ENCODE measurements at places on chromosomes 2 and 18. TPM values are rescaled to one million over a fixed set of nuclear protein-coding genes. Genes with fewer than 3 reads are reported as not detected.

DNA sequence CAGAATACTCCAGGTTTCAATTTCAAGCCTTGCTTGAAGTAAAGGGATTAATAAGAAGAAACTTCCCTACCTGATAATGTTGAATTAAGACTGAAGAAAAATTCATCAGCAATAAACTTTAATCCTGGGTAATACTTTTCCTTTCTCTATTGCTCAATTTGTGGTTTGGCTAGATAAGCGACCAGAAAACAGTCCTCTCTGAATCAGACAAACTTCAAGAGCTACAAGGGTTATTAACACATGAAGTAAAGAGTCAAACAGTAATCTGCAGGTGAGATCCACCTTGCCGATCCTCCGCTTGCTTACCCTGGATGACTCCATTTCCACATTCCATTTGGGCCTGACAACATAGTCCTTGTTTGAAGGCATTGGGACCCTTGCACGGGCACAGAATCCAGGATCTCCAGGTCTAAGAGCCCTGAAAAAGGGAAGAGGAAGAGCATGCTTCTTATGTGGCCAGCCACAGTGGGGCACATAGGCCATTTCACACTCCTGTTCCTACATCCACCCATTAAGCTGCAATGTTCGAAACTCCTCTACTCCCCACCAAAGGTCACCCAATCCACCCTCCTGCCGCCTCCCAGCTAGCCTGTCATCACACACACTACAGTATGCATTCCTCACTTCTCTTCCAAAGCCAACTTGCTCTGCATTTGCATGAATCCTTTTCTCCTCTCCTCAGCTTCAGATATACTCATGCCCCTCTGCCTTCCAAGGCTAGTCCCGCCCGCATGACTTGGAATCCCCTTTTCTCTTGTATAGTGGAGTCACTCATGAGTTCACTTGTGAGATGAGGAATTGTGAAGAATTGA, 39.8 kb downstream of the IWS1 start:
- no peak for DNase-seq
- peaks cover 79% of the 10 kb centered on the region for H3K36me3 ChIP-seq
- H3K27me3 ChIP-seq = no peaks in the 10 kb centered on the region
- H3K27ac ChIP-seq = no peak overlapping the region
- H3K4me1 ChIP-seq = no peaks in the 10 kb centered on the region

DNA sequence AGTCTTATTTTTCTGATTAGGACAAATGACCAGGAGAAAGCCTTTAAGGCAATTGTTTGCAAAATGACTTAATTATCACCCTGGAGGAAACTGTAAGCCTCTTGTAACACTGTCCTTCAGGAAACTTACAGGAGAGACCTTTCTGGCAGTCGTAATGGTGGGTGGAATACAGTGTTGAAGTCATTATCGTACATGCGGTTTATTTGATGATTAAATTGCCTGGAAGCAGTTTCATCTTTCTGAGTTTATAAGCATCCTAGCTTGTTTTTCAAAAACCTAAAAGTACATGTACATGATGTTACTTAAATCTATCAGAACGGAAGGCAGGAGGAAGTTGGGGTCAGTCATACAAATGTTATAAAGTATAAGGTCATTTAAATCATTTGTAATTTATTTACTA, 86.2 kb upstream of the RAB27B start:
- H3K4me1 ChIP-seq = peaks cover 7% of the 10 kb centered on the region
- H3K27me3 ChIP-seq = no peaks in the 10 kb centered on the region
- H3K27ac ChIP-seq = no peak overlapping the region
- no peak for DNase-seq
- no peak overlapping the region for H3K4me3 ChIP-seq

The TUBB8B gene
- not detected for polyA plus RNA-seq

DNA sequence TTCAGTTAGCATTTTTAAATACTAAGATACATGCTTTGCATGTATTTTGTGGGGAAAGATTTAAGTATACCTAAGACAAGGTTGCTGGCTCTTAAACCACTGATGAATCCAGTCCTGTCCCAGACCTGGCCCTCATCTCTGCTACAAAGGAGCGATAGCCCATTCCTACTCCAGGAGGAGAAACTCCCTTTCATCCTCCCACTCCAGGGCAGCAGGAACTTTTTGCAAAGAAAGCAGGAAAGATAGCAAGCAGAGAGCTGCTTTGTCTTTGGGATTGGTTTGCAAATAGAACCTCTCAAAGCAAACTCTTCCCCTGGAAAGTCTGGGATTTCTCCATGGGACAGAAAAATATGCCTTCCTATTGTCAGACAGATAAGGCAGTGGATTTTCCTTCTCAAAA, 43.6 kb upstream of the COPS8 start:
- no peak overlapping the region for H3K4me3 ChIP-seq
- H3K36me3 ChIP-seq = no peaks in the 10 kb centered on the region
- no peaks in the 10 kb centered on the region for H3K4me1 ChIP-seq
- H3K27me3 ChIP-seq = no peaks in the 10 kb centered on the region

The DNAJC5G gene
- polyA plus RNA-seq = not detected

GRCh38 chr2:240701091-240701735, 9.5 kb downstream of the AQP12A start:
- H3K27me3 ChIP-seq = peaks cover 5% of the 10 kb centered on the region
- no peaks in the 10 kb centered on the region for H3K36me3 ChIP-seq
- H3K4me3 ChIP-seq = no peak overlapping the region
- DNase-seq = no peak
- H3K4me1 ChIP-seq = no peaks in the 10 kb centered on the region

- H3K4me3 ChIP-seq = no peak overlapping the region
- peaks cover 12% of the 10 kb centered on the region for H3K4me1 ChIP-seq
- no peak overlapping the region for H3K27ac ChIP-seq
- peak; percentile 9 for DNase-seq
- no peaks in the 10 kb centered on the region for H3K36me3 ChIP-seq
Observed at GRCh38 chr2:58973811-58974281, 732.7 kb upstream of the FANCL start.

- H3K27me3 ChIP-seq = no peaks in the 10 kb centered on the region
- H3K27ac ChIP-seq = no peak overlapping the region
- H3K4me1 ChIP-seq = no peaks in the 10 kb centered on the region
- no peaks in the 10 kb centered on the region for H3K36me3 ChIP-seq
- no peak overlapping the region for H3K4me3 ChIP-seq
Observed at GRCh38 chr2:100059638-100060037, 82.8 kb downstream of the AFF3 start.

The REG1B gene
- not detected for polyA plus RNA-seq

The TSPYL6 gene
- not detected for polyA plus RNA-seq

DNA sequence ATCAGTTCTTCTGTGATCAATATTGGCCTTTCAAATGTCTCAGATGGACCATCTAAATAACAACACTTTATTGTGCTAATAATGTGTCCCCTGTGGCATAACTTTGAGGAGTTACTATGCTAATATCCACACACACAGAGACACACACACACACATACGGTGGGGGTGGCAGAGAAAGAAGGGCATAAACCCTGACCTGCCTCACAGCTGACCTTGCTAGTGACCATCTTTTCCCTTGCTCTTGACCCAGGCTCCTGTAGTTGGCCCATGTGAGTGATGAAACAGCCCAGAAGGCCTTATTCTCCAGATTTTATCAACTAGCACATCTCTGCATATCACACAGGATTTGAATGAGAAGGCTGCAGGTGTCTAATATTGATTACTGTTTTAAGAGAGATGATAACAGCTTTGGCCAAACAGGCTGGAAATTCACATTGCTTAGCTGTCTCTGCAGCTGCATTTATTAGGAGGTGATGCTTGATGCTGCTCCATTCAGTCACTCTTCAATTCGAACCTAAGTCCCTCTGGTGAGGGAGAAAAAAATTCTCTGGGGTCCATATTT, 176.4 kb downstream of the ACTR3 start:
- H3K27me3 ChIP-seq = no peaks in the 10 kb centered on the region
- H3K27ac ChIP-seq = no peak overlapping the region
- no peaks in the 10 kb centered on the region for H3K36me3 ChIP-seq
- no peak overlapping the region for H3K4me3 ChIP-seq

The ARHGAP25 gene
- not detected for polyA plus RNA-seq

- no peak overlapping the region for H3K4me3 ChIP-seq
- peaks cover 6% of the 10 kb centered on the region for H3K4me1 ChIP-seq
- H3K27ac ChIP-seq = no peak overlapping the region
- no peak for DNase-seq
- no peaks in the 10 kb centered on the region for H3K27me3 ChIP-seq
- H3K36me3 ChIP-seq = no peaks in the 10 kb centered on the region
Observed at GRCh38 chr18:12595571-12596255, 62.2 kb downstream of the SPIRE1 start.

DNA sequence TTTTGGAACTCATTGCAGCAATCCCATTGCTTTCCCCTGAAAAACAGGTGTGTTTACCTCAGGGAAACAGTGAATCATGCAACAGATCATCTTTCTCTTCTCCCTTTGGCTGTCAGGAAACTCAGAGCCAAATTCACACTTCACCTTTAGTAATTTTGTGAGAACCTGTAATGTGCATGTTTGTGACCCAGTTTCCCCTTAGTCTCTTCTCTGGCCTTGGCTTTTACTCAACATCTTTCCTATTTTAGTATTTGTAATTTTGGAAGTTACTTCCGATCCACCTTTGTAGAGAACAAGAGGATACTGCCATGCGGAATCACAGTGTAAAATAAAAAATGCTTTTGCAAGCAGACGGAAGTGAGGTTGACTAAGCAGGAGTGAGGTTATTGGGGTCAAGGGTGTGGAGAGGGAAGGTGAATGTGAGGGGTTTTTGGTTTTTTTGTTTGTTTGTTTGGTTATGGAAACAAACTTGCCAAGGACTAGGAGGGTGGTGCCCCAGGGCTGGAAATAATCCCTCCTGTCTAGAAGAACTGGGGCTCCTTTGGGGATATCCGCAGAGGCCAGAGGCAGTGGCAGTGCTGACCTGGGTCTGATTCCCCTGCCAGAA, 14.0 kb downstream of the ASPRV1 start:
- H3K27me3 ChIP-seq = no peaks in the 10 kb centered on the region
- DNase-seq = no peak
- peaks cover 8% of the 10 kb centered on the region for H3K4me1 ChIP-seq
- H3K36me3 ChIP-seq = peaks cover 8% of the 10 kb centered on the region

DNA sequence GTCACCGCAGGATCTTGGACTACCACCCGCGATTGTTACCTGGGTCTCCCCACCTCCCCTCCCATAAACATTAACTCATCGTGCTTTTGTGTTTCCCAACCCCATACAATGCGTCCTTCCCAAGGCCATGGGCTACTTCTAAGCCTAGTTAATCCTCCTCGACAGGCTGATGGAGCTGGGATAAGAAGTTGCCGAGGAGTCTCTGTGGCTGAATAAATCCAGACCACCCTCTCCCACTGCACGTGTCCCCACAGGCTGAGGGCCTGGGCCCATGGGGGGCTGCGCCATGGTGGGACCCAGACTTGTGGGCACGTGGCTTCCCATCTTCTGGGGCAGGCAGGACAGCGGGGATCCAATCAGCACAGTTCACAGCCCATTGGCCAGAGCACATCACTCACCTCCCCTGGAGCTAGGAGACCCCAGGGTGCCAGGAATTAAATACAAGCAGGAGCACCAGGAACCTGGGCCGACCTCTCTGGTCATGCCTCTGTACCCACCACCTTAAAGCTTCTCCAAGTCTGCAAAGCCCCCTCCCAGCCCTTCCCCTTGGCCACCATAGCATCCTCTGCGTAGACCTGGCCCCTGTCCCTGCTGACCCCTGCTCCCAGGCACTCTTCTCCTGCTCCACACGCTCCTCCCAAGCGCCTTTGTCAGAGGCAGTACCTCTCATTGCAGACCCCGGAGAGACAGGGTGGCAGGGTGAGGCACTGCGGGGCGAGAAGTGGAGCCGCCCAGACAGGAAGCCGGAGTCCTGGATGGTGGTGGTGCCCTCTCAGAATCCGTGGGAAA, 51.0 kb upstream of the ID2 start:
- no peak overlapping the region for H3K4me3 ChIP-seq
- H3K27ac ChIP-seq = no peak overlapping the region
- peaks cover 7% of the 10 kb centered on the region for H3K4me1 ChIP-seq

DNA sequence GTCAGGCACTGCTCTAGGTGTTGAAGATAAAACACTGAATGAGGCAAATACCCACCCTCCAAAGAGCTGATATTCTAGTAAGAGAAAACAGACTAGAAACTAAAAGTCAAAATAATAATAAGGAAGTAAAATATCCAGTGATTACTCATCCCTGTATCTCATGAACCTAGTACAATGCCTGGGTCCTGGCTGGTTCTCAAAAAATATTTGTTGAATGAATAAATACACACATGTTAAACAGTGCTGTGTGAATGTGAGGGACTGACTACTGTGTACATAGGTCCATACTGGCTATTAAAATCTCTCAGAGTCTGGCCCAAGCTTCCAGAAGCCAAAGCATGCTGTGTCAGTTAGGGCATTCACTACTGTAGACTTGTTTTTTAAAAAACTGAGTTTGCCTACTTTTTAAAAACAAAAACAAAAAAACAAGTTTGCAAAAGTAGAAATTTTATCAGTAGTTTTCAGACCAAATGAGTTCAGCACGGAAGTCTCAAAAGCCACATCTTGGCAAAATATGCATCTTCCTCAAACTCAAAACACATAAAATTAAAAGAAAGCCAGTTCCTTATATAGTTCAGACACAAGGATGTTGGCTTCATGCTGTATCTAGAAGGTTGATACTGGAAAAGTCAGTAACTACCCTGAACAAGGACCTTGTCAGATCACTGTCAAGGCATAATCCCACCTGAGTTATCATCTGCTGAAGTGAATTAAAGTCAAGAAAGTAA, 136.2 kb downstream of the THADA start:
- H3K4me1 ChIP-seq = peaks cover 7% of the 10 kb centered on the region
- no peak overlapping the region for H3K4me3 ChIP-seq
- H3K36me3 ChIP-seq = no peaks in the 10 kb centered on the region
